Activated CD8-positive, alpha-beta memory T cell treated with anti-CD3 and anti-CD28 coated beads, Interleukin-2, amount 50 U/mL, for 4 hours (primary cell): ENCODE measurements at places on chromosomes 5 and 9.

DNA sequence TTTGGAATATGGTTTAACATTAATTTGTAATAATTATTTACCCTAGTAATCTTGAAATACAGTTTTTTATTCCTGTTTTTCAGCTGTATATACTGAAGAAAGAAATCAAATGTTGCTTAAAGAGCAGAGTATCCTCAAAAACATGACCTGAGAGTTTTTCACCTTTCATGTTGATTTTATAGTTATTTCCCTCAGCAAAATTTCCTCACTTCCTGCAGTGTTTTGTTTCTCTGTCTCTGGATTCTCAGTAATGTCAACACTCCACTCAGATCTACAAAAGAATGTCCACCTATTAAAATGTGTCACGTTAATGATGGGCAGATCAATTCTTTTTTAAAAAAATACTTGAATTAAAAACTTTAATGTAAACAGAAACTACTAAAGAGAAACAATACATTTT lies 398.3 kb downstream of the ANXA1 start:
- no peak for DNase-seq

- no peak for DNase-seq
Observed at GRCh38 chr5:148856424-148856823, 30.0 kb downstream of the ADRB2 start.

DNA sequence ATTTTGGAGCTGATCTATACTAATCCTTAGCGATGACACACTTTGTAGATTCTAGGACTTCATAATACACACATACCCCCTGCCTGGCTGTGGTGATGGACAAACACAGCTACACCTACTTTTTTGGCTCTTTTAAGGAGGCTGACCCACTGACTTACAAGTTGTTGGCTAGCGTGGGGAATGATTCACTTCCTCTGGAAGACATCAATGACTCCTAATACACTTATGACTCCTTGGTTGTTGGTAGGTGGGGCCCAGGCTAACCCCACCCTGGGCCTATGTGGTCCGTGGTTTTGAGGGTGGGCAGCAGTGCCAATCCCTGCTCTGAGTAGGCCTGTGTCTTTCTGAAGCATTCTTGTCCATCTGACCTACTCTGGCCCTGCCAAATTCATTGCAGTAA lies 144.4 kb downstream of the SLC12A2 start:
- no peak for DNase-seq

GRCh38 chr9:88799541-88800328 lies 191.5 kb upstream of the S1PR3 start:
- DNase-seq: no peak

DNA sequence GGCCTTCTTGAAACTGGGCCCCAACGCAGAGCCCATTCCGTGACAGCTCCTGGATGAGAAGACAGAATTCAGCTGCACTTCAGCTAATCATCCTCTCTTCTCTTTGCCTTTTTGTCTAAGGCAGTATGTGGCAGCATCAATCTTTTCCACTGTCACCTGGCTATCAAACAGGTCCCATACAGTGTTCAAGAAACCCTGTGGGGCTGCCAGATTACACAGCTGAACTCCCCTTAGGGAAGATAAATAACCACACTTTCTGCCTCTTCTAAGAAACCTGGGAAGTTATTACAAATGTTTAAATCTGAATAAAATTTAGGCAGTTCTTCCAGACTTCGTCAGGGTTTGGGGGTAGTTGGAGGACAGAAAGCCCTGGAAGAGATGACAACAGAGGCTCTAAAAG lies 61.0 kb downstream of the SPEF2 start:
- no peak for DNase-seq
